ENCODE measurements at places on chromosomes 16 and 17.
A peak's percentile ranks its signal among the peaks of the same experiment; 100 is the strongest.

- no peak for DNase-seq
Observed at GRCh38 chr16:71360378-71360777, 1.9 kb downstream of the CALB2 start.

GRCh38 chr17:48589060-48589830 lies 796 bp downstream of the HOXB3 start:
- DNase-seq, result no peak

DNA sequence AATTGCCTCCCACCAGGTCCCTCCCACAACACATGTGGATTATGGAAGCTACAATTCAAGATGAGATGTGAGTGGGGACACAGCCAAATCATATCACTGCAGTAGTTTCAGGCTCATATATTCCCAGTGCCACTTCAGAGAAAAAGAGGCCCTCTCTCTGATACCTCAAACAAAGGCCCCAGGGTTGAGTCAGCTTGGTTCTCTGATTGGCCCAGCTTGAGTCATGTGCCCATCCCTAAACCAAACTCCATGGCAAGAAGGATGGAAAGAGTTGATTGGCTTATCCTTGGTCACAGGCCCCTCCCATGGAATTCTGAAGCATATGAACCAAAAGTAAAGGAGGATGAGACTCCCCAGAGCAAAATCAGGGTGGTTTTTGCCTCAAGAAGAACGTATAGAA lies 75.9 kb upstream of the IRX6 start:
- DNase-seq, result no peak

DNA sequence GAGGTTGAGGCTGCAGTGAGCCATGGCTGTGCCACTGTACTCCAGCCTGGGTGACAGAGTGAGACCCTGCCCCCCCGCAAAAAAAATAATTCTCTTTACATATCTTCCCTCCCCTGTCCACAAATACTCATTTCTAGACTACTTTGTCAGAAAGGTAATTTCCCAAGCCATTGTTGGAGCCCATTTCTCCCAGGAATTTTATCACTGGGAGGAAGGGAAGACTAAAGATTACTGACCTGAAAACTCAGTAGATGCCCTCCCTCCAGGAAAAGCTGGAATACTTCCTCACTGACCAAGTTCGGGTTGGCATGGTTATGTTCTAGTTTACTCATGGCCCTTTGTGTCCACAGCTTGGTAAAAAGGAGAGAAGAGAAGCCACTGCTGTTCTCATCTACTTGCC lies 4.1 kb downstream of the CALCOCO2 start:
- no peak for DNase-seq

- DNase-seq, result no peak
Observed at GRCh38 chr17:31663576-31663975, 195.5 kb downstream of the COPRS start.

DNA sequence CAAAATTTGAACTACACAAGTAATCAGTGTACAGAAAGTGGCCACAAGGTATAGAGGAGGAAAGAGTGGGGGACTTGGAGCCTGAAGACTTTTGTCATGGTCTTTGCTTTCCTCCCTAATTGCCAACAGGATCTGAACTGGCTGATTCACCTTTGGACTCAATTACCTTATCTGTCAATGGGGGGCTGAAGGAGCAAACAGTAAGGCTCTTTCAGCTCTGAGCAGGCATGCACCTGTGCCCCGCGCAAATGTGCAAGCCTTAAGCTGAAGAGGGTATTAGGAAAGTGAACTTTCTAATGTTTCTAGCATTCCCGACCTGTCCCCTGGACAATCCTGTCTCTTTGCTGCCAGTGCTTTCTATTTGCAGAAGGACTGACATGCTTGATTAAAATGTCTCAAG lies 302.7 kb downstream of the CA10 start:
- DNase-seq, result no peak

GRCh38 chr16:80594756-80595155 lies 54.0 kb downstream of the DYNLRB2 start:
- no peak for DNase-seq

- peak; percentile 95 for DNase-seq
Observed at GRCh38 chr17:75785016-75785890, 647 bp downstream of the UNK start.

DNA sequence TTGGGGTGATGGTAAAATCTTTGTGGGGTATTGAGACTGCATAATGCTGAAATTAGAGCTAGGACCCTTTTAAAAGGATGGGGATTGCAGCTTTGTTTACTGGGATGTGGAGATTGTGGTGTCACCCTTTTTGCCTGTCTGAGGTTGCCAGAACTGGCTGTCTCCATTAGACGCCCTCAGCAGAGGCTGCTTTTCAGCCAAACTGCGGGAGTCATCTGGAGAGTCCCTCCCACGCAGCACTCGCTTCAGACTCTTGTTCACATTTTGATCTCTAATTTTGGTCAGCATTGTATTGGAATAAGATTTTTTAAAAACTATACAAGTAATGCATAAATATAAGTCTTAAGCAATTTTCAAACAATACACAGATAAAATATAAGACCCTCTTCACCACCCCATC lies 27.9 kb upstream of the JPT2 start:
- DNase-seq, result no peak

DNA sequence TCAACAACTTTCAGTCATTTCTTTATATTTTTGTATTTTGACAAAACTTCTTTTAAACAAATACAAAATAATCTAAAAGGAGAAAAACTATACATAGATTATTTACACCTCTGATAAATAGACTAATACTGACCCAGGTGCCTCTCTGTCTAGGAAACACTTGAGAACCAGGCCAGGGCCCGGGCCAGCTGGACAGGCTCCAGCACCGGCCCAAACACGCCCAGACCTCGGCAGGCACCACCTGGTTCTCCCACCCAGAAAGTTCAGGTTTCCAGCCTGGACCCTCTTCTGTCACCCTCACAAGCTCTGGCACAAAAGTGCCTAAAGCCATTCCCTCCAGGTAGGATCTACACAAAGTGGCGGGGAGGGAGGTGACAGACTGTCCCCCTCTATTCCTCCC lies 97.0 kb upstream of the DNAH17 start:
- DNase-seq, result no peak

DNA sequence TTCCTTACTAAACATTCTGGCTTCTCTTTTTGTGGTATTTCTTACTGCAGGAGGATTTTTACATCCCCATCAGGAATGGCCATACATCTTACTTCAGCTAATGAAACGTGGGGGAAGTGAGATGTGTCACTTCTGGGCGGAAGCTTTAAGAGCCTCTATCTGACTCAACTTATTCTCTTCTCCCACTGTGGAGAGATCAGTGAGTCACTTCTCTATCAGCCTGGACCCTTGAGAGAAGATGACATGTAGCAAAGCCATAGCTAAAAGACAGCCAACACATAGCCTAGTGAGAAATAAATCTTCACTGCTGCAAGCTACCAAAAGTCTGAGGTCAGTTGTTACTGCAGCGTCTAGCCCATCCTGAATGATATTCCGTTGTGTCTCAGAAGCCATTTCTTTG lies 1066.7 kb upstream of the RBFOX1 start:
- no peak for DNase-seq

GRCh38 chr17:40122136-40122998 lies 596 bp downstream of the MSL1 start:
- peak; percentile 61 for DNase-seq

GRCh38 chr17:57471868-57472368 lies 215.6 kb downstream of the MSI2 start:
- peak; percentile 89 for DNase-seq
